ENCODE measurements at places on chromosomes 11 and 22.

GRCh38 chr11:44269369-44270351, 40.3 kb downstream of the ALX4 start:
- no peak for DNase-seq

DNA sequence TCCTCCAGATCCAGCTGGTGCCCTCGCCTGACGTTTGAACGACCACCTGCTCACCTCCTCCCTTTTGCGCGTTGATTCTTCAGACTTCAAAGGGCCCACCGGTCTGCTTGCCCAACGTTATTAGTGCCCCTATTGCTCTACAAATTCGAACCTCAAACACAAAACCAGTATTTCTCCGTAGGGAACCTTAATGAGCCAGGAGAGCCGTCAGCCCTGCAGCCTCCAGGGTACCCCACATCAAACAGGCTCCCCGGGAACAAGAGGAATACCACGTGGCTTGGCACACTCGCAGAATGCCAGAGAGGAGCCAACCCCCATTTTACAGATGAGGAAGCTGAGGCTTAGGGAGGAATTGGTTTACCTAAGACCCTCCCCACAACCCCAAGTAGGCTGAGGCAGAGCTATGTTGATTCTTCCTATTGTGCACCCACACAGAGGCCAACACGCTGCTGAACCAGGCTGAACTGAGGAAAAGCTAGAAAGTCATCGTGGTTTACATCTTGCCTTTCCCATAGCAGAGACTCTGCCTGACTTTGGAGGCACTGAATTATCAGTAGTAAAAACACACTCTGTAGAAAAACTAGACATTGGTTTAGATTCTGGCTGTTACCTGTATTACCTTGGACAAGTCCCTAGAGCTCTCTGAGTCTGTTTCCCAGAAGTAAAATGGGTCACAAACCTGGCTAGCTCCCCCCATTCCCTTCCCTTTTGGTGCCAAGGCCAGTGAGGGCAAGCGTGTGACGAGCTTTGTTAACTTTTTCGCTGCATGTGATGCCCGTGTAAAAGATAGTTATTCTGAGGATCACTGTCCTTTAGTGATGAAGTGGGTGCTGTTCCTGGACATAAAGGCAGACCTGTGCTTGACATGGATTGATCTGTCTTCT, 764 bp downstream of the TKFC start:
- no peak for DNase-seq

DNA sequence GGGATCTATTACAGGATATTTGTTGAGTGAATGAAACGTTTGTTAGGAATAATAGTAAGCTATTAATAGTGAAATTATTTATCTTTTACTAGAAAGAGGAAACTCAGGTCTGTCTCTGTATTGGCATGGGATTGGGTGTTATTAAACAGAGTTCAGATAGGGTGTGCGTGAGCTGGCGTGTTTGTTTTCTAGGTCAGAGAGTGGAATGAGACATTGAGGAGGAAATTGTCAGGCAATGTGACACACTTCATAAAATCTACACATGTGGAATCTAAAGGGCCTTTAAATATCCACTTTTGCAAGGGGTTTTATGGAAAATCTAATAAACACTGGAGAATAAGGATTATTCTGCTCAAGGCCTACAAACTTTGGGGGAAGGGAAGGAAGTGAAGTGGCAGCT, 552.9 kb downstream of the NTM start:
- no peak for DNase-seq

- DNase-seq = no peak
Observed at GRCh38 chr11:82776377-82776776, 42.7 kb upstream of the FAM181B start.

DNA sequence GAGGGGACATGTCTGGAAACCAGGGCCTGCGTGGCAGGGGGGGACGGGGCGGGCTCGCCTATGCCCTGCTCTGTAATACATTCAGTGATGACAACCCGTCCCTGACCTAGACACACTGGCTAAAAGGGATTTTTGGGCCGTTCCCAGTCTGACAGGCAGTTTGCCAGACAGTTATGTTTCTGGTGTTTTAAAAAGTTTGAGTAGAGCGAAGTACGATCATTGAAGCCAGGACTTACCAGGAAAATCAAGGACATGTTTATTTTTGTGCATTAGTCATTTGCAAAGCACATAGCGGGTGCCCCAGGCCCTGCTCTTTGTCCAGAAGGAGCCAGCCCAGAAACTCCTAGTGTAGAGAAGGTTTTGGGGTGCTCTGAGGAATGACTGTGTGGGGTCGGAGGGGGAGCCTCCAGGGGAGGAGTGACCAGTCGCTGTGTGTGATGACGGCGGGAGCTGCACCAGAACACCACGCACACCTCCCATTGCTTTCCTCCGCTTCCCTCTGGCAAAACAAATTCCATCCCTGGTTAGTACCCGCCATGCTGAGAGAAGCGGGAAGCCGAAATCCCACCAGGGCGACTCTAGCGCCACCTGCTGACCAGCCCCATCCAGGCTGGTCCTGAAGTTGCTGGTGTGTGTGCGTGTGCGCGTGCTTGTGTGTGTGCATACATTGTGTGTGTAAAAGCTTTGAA, 50.8 kb downstream of the FBLN1 start:
- no peak for DNase-seq

GRCh38 chr11:36037031-36037430, 93.2 kb downstream of the LDLRAD3 start:
- DNase-seq = no peak

DNA sequence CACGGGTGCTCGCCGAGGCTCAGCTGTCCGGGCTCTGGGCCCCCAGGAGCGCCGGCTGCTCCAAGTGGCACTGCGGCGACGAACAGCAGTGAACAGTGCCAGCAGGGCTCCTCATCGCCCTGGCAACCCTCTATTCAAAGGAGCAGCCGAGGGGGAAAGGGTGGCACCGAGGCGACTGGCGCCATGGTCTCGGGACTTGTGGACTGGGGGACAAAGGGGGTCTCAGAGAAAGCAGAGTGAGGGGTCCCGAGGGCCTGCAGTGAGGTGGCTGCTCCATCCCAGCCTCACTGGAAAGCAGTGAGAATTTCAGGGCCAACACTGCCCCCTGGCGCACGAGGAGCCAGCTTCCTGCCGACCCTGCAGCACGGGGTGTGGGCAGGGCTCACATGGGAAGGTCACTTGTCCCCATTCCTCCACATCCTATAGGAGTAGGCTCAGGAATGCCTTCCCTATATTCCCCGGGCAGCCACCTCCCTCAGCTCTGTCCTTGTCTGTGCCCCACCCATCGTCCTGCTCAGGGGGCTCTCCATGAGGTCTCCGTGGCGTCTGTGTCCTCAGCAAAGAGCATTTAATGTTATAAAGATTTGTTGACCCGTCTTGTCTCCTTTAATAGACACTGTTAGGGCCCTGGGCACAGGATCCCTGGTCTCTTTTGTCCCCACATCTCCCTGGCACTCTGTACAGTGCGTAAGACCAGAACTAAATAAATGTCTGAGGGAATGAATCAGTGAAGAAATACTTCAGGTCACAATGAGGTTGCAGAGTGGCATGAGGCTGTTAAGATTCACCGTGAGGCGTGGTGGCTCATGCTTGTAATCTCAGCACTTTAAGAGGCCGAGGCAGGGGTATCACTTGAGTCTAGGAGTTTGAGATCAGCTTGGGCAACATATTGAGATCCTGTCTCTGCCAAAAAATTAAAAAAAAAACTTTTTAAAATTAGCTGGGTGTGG, 26.4 kb downstream of the LRFN4 start:
- DNase-seq = no peak
